ENCODE measurements at places on chromosomes 13 and 19. TPM values are rescaled to one million over a fixed set of nuclear protein-coding genes. Genes with fewer than 3 reads are reported as not detected.

ZNF799 gene
- total RNA-seq, result 2.8 TPM

CNMD gene
- total RNA-seq, result not detected

DNA sequence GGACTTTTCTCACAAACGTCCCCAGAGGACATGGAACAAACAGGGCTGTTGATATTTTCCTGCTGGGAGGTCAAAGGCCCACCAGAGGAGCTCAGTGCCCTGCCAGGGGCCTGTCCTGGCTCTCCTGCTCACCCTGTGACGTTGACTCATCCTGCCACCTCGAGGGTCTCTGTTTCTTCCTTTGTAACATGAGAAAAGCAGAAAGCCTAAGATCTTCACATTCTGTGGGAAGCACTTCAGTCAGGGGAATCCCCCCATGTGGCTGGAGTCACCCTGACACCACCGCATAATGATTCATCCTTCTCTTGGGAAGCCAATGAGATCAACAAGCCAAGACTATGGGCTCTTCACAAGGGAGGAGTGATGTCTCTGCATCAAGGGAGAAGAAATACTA lies 147.9 kb downstream of the KATNAL1 start:
- no peak for DNase-seq

DNA sequence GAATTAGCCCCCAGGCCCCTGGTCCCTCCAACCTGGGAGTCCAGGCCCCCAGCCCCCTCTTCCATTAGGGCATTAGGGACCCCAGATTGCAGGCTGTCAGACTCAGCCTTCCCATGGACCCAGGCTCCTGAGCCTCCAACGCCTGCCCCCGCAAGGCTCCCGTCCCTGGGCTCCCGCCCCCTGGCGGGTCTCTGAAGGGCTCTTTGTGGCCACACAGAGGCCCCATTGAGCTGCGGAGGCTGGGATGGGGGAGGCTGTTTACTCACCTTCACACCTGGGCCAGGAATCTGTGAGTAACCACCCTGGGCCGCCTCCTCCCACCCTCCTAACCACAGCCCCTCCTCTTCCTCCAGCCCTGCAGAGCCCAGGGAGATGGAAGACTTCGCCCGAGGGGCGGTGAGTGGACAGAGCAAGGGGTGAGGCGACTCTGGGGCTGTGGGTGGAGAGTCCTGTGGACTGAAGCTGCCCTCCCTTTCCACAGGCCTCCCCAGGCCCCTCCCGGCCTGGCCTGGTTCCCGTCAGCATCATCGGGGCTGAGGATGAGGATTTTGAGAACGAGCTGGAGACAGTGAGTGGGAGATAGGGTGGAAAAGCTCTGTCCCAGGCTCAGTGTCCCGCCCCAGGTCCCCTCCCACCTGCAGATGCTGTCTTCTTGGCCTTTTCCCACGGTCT lies 4.9 kb downstream of the ARHGEF1 start:
- DNase-seq, result no peak

DNA sequence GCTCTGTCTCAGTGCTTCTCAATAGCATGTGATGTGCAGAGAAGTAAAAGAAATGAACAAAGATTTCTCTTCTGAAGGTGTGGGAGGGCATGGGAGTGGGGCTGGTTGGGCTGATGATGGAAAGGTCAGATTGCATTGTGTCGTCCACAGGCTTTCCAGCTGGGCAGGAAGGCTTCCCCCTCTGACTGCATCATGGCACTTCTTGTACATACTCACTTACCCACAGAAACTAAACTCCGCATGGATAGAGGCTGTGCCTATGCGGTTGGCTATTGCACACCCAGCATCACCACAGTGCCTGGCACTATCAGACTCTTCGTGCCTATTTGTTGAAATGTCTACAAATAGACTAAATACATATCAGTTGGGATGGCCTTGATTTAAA lies 24.4 kb upstream of the TNFSF11 start:
- DNase-seq, result no peak

DNA sequence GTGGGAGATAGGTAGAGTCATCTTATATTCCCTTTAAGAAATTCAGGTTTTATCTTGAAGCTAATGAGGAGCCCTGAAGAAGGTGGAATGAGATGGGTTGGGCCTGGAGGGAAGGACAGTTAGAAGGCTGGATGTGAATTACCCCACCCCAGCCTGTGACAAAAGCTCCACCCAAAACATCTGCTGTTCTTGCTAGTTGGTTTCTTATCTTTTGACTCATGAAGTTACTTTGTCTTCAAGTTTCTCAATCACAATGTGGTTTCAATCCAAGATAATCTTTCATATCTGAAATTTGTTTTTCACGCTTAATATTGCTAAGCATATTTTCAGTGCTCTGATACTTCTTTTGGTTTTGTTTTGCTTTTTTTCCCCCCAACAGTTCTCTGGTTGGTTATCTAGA lies 38.3 kb upstream of the HMGB1 start:
- DNase-seq, result no peak

DNA sequence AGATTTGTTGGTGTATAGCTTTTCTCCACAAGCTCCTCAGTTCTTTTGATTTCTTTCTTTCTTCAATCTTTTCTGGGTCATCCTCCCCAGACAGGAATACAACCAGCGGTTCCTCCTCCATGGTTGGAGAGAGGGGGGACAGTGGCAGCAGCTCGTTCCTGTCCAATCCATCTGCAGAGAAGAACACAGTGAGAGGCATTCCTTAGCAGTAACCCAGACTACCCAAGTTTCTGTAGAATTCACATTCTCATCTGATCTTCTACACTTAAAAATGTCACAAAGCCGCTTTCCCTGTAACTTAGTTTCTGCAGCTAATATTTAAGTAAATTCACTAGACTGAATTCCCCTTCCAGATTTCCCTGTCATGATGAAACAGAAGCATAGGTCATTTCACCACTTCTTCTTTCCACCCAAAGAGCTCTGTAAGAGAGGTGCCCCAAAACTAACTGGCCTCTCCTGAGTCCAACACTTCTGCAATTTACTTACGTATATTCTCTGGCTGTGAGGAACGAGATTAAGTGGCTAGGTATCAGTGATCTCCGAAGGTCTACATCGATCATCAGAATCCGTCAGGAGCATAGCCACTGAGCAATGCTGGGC lies 171.9 kb downstream of the TBC1D4 start:
- DNase-seq, result no peak

DNA sequence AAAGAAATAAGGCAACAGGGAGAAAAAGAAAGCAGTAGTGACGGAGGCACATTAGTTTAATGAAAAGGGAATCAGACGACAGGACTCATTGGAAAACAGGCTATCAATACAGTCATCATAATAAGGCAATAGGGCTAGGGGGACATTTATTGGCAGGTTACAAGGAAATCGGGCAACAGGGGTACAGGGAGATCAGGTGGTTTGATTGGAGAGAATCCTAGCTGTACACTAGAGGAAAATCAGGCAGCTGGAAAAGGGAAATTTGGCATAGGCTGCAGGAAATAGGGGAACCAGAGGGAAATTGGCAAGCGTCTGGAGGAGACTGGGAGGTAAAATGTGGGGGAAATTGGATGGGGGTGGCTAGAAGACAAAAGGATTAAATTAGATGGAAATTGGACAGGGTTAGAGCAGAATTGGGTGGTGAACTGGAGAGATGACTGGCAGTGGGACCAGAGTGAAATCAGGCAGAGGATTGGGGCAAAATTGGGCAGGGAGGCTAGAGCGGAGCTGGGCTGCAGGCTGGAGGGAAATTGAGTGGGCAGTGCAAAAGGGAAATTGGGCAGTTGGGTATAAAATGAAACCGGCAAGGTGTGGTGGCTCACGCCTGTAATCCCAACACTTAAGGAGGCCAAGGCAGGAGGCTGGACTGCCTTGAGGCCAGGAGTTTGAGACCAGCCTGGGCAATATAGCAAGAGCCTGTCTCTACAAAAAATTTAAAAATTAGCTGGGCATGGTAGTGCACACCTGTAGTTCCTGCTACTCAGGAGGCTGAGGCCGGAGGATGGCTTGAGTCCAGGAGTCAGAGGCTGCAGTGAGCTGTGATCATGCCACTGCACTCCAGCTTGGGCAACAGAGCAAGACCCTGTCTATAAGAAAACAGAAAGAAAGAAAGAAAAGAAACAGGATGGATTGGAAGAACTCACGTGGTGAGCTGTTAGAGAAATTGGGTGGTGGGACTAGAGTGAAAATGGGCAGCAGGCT lies 7.4 kb downstream of the LRFN3 start:
- no peak for DNase-seq

GRCh38 chr13:112161521-112162301 lies 94.8 kb downstream of the SOX1 start:
- no peak for DNase-seq
